GM12865 (cell line): ENCODE measurements at places on chromosomes 5 and 9.

DNA sequence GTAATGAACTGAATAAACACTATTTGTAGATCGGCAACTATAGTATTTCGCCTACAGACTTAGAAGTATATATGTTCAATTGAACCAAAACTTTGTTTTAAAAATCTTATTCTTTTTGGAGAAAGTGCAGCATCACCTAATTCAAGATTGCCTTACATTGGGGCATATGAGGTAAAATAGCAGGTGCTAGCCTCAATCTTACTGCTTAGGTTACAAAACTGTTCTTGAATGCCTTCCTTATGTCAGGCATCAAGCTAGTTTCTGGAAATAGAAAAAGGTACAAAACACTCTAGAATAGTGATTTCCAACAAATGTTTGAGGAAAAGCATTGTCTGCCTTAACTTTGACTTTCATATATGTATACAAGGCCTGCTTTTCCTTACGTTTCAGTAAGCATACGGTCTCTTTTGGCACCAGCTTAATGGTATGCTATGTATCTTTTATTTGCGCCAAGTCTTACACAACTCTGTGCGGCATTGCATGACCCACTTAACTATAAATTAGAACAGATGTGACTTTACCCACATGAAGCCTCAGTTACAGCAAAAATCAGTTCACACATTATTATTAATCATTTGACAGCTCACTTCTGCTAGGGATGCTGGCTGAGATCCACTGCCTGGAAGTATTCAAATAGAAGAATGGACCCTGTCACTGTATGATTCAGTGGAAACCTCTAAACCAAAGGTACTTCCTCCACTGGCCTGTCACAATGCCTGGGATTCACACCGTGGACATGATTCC, 174.1 kb downstream of the PRELID2 start:
- DNase-seq = no peak

DNA sequence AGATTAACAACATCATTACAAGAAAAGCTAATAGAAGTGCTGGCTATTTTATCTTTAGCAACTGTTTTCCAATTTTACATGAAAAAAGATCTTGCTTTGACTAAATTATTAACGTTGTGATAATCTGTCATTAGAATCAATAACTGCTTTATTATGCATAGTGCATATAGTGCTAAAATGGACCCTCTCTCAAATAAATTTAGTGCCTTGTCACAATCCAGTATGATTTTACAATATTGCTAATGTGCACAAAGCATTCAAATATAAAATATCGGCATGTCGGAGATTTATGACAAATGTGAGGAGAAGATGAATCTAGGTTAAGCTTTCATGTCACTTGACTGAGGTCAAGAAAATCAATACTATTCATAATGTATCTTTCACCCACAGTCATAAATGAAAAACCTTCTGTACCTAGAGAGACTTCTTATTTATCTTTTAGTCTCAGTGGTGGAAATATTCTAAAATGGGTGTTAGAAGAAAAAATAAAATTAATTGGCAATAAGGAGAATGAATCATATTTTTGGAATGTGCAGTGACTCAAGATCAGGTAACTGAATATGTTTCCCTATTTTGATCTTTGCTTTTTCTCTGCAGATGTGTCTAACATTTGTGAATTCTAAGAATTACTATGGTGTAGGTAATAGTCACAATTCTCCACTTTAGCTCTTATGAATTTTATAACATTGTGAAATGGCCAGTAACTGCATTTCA, 672.9 kb upstream of the GRAMD2B start:
- DNase-seq = no peak

- no peak for DNase-seq
Measured at GRCh38 chr5:24816206-24816605, 171.4 kb upstream of the CDH10 start.

GRCh38 chr9:100700689-100701318, 122.9 kb downstream of the CAVIN4 start:
- DNase-seq = peak; percentile 31

GRCh38 chr5:334903-335739, 13.6 kb downstream of the AHRR start:
- DNase-seq = no peak

GRCh38 chr5:157212307-157212706, 31.7 kb downstream of the ITK start:
- no peak for DNase-seq

DNA sequence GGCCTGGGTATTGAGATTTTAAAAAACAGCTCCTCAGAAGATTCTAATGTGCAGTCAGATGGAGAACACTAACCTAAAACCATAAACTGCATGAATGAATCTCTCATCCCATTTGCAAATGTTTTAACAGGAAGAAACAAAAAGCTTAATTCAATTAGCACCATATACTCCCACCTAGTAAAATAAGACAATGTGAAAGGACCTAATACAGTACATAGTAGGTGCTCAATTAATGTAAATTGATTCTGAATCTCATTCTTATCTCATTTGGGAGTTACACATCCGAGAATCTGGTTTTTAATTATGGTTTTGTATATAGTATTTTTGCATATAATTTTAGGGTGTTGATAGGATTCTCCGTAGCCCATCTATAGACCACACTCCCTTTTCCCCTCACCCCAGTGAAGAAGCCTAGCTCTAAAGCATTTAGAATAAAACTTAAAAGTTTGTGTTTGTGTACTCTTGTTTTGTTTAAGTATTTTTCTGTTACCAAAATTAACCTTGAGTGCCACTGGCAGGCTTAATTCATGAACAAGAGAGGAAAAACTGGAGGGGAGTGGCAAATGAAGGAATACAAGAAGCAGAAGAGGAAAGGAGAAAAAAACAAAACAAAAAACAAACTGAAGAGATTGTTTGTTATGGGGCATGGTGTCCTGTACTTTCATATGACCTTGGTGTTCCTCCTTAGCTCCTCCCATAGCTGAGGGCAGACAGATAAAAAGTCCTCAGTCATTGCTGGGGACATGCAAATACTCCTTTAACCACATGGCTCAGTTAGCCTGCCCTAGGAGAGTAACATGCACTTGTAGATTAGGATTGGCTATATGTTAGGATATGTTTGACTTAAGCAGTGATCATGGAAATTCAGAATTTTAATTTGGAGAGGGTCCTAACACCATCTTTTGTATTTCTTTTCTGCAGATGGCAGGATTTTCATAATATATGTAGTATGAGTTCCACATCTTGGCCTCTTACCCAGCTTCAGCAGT, 1.2 kb downstream of the RNF14 start:
- DNase-seq = peak; percentile 86
